ENCODE measurements at places on chromosomes 1 and 21.

- DNase-seq, result no peak
Measured at GRCh38 chr1:82318265-82318664, 517.5 kb downstream of the ADGRL2 start.

GRCh38 chr1:229097356-229097755 lies 173.6 kb upstream of the RAB4A start:
- no peak for DNase-seq

- DNase-seq, result no peak
Measured at GRCh38 chr1:20037877-20038276, 32.1 kb upstream of the PLA2G5 start.

DNA sequence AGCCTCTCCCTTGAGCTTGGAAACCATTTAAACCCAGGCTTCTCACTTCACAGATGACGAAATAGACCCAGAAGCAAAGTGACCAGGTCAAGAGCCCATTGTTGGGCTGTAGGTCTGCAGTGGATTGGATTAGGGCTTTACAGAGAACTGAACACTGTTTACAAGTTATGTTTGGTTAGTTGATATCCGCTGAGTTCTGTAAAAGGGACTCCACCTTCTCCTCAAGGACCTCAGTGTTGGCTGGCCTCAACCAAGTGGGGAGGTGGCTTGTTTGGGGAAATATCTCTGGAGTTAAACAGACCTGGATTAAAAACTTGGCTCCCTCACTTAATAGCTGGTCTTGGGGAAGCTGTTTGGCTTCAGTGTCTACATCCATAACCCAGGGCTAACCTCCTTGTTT lies 88.1 kb downstream of the UCK2 start:
- DNase-seq, result no peak

DNA sequence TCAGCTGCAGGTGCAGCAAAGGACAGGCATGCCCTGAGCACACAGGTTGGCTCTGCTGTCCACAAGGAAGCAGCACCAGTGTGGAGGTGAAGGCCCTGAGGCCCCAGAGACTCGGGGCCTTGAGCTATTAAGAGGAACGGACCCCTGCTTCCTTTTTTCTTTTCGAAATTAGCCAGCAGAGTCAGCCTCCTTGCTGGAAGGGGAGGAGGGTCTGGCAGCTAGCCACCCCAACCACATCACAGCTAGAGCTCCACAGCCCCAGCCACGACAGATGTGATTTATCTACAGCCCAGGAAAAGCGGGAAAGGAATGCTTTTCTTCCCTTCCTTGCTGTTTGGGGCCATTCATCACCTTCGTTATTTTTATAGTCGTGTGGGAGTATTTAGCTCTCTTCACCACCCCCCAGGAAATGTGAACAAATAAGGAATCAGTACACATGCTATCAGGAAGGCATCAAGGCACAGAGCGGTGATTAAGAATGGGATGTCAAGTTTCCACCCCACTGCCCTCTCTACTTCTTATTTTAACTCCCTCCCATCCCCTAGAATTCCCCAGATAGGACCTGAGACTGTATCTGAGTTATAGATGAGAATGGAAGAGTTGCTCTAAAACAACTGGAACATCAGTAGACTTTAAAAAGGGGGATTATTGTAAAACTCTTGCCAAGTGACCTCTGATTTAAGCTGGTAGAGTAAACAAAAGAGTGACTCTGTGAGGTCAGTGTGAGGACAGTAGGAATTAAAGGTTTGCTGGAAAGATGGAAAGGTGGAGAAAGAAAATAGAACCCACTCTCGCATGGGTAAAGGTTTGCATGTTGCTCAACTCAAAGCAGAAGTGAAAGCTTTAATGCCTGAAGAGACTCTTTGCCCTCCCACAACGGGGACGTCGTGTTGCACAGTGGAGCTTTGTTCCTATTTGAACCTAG lies 224.7 kb upstream of the GJB5 start:
- DNase-seq, result no peak

- no peak for DNase-seq
Measured at GRCh38 chr1:160629286-160630210, 17.3 kb downstream of the SLAMF1 start.

DNA sequence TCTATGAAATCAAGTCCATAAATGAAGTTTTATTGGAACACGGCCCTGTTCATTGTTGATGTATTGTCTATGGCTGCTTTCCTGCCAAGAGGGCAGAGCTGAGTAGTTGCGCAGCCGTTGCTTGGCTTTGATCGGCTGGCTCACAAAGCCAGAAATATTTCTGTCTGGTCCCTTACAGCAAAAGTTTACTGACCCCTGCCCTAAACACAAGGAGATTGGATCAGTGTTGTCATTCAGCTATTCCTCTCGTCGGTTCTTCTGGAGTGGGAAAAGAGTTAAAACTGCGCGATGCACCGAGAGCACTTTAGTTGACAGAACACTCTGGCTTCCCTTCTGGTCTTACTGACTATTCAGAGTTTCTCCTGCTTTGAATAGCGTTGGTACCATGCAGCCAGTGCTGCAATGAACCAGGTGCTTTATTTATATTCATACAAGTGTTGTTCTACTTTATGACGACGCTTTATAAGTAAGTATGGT lies 868 bp downstream of the ZBTB40 start:
- no peak for DNase-seq

DNA sequence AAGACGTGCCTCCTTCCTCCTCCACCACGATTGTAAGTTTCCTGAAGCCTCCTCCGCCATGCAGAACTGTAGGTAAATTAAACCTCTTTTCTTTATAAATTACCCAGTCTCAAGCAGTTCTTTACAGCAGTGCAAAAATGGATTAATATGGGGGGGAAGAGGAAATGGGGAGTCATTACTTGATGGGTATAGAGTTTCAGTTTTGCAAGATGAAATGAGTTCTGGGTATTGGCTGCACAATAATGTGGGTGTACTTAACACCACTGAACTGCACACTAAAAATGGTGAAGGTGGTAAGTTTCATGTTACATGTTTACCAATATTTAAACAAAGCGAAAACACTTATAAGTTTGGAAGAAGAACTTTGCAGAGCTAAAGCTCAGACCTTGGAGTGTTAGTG lies 24.3 kb upstream of the DISP1 start:
- DNase-seq, result no peak

- DNase-seq, result no peak
Measured at GRCh38 chr1:17967623-17968255, 139.9 kb upstream of the IGSF21 start.

- DNase-seq, result no peak
Measured at GRCh38 chr21:28253961-28254360, 738.7 kb downstream of the LTN1 start.

- DNase-seq, result no peak
Measured at GRCh38 chr21:27155130-27155500, 188.2 kb upstream of the ADAMTS5 start.

DNA sequence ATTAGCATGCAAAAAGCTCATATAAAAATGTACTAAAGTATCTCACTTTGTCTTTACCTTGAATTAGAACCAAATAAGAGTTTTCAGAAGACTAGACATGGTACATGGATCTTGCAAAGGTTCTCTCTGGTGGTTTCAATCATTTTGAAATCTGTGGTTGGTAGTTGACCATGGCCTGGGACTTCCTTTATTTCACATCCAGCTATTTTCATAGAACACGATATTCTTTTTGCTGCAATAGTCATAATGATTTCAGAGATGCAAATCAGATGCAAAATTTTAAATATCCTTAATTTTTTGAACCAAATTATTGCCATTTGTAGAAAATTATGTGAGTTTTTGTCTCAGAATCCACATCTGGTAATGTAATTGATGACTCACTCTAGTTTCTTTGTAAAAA lies 375.1 kb upstream of the ZP4 start:
- no peak for DNase-seq

- DNase-seq, result no peak
Measured at GRCh38 chr1:89037186-89037585, 14.5 kb upstream of the GBP3 start.

DNA sequence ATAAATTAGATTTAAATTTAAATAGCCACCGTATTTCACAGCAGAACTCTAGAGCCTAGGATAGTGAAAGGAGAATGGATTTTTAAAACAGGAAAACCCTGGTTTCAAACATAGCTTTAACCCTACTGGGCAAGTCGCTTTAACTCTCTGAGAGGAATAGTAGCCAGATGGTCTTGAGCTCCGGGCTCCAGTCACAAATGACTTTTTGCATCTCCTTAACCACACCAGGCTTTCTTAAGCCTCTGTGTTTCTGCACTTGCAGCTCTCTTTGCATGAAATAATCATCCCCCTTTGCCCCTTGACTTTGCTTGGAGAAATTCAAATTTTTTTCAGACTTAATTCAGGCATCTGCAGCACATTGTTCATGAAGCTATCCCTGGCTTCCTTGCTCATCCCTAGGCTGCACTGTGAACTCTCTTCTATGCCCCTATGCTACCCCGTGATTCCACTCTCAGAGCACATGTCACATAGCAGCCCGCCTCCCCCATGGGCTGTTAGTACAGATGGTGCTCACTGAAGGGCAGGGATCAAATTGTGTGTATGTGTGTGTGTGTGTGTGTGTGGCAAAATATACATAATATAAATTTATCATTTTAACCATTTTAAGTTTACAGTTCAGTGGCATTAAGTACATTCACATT lies 68.8 kb upstream of the DAB1 start:
- no peak for DNase-seq

- DNase-seq, result no peak
Measured at GRCh38 chr1:98637316-98637715, 24.2 kb upstream of the SNX7 start.

DNA sequence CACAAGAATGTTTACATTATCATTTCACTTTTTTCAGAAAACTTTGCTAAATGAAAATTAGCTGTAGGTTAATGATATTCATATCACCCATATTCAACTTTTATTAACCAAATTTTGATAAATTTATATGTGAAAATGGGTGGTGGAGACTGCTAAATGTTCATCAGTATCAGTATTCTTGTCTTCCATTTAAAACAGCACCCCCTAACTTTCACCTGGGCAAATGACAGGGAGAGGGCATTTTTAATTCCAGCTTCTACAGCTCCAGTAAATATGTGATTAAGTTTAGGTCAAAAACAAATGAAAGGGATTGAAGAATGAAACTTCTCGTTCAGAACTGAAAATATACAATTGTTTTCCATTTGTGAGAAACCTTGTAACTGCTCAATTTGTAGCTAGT lies 722.2 kb downstream of the KCNT2 start:
- DNase-seq, result no peak

DNA sequence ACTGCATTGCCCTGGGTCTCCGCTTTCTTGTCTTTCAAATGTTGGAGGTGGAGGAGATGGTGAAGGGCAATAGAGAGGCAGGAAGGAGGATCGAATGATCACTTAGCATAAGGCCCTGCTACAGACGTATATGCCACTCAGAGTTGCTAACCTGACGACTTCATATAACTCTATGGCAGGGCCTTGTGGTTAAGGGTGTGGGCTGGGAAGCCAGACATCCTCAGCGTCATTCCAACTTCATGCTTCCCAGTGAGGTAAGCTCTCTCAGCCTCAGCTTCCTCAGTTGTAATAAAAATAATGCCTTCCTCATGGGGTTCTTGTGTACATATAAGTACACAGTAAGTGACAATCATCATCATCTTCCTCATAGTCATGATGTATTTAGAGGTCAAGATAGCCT lies 54.6 kb downstream of the CASQ2 start:
- DNase-seq, result no peak

- DNase-seq, result no peak
Measured at GRCh38 chr1:227558732-227559262, 4.6 kb upstream of the ZNF678 start.

DNA sequence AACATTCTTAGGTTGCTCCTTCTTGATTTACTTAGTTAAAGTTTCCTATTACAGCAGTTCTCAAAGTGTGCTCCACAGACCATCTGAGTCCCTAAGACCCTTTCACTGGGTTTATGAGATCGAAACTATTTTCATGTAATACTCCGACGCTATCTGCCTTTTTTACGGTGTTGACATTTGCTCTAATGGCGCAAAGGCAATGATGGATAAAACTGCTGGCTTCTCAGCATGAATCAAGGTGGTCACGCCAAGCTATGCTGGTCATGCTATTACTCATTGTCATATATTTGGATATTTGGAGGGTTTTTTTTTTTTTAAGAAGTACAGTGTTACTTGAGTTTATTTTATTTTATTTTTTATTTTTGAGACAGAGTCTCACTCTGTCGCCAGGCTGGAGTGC lies 235.1 kb downstream of the KIF26B start:
- no peak for DNase-seq

GRCh38 chr1:5898266-5898665 lies 94.0 kb downstream of the NPHP4 start:
- DNase-seq, result no peak

GRCh38 chr1:201145132-201145531 lies 9.1 kb downstream of the TMEM9 start:
- DNase-seq, result no peak

DNA sequence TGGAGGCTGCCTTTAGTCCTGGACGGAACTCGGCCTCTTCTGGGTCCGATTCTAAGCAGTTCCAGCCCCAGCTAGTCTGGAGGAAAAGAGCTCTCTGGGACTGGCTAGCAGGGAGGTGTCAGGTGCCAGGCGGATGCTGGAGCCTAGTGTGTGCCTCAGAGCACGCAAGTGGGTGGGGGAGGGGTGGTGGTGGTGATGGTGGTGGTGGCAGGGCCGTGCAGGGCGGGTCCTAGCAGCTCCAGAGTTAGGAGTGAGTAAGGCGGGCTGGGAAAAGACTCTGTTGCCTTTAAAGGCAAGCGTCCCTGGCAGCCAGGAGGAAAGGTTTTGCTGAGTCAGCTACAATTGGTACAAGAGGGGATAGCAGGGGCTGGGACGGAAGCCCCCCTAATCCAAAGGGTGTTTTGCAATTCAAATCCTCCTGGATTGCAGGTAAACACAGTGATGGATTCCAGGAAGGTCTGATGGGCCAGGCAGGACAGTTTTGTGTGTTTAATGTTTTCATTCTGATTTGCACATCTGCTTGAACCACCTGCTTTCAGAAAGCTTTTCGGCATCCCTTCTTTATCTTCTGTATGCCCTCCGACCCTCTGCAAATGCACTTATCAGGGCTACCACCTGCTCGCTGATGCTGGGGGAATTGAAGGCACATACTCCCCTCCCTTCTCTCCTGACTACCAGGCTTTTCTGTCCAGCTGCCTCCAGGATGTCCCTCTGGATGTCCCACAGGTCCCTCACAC lies 4.1 kb upstream of the SLC2A1 start:
- DNase-seq, result no peak

DNA sequence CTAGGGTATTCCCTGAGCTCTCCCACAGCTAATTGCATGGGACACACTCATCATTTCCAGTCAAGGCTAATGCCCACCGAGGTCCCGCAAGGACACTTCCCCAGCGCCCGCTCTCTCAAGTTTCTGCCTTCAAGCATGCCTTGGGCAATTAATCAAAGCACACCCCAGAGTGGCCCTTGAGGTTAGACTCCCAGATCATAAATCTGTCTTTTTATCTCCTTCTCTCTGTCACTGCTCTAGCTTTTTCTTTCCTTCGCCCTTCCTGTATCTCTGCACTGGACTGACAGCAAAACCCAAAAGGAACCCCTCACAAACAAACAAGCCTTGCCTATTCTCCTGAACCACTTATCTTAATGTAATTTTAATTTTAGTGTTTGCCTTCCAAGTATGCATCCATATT lies 7.9 kb upstream of the EXOSC10 start:
- no peak for DNase-seq

All from D341Med (cell line).